Effector CD8-positive, alpha-beta T cell (primary cell): ENCODE measurements at places on chromosomes 7 and 10.
A peak's percentile ranks its signal among the peaks of the same experiment; 100 is the strongest.

- DNase-seq: peak; percentile 37
These were observed 598 bp downstream of the MCMBP start for GRCh38 chr10:119871881-119872609.

DNA sequence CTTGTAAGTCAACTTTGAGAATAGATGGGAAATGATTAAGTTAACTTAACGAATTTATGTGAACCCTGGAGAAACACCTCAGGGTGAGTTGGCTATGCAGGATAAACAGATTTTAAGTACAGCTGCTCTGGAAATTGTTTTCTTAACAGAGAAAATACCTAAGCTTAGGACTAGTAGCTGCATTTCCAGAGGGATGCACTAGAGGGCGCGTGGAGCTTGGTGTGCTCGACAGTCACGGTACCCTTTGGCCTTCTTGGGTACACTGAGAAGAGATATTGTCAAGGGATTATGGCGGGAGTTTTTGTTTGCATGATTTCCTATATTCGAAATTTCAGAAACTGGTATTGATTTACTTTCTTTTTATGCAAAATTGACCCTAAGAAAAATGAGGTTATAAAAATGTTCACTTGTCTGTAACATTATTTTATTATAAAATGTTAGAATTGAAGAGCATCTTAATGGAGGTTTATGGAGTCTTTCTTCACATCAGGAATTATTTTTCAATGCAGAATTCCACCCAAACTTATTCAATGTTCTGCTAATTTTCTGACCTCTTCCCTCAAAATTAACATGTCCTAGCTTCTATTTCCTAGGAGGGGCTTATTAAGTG is 58.4 kb upstream of the MYO3A start:
- peak; percentile 38 for DNase-seq

GRCh38 chr7:128203047-128203491 is 38.0 kb upstream of the LEP start:
- DNase-seq: no peak

DNA sequence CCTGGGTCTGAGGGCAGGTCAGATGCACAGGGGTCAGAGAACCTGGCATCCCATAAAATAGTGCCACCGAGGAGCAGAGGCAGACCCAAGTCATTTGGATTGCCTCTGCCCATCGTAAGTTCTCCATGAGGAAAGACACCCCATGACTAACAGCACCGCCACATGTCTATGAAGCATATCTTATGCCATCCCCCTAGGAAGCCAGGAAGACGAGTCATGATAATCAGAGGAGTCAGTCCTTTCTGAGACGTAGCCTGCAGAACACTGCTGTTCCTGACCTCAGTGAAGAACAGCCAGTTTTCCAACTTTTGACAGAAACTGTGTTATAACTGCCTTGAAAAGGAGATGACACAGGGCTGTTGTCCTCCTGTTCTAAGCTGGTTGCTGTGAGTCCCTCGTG is 51.2 kb downstream of the INSYN2A start:
- no peak for DNase-seq

DNA sequence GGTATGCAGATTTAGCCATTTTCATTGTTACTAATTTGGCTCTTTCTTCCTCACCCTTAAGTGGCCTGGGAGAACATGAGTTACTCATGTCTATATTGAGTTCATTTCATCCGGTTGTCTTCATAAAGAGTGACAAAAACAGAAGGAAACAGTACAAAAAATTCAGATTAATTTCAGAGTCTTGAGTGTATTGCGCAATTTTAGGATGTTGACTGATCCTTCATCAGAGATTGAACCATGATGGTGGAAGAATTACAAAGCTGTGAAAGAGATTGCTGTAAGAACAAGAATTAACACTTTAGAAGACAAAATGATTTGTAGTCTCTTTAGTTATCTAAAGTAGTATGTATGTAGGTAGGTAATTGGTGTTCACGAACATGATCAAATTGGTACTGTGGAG is 194.0 kb upstream of the PPP1R3A start:
- DNase-seq: no peak
